Right cardiac atrium (tissue), 5 donors: ENCODE measurements at places on chromosomes 3 and 15. TPM values are rescaled to one million over a fixed set of nuclear protein-coding genes. Genes with fewer than 3 reads are reported as not detected.

The SKOR1 gene
- polyA plus RNA-seq = 0.11 TPM

The OR4M2 gene
- polyA plus RNA-seq = not detected

The CSPG5 gene
- polyA plus RNA-seq = 0.86 TPM

The SEMA5B gene
- 3.3 TPM for polyA plus RNA-seq

The NR2E3 gene
- polyA plus RNA-seq = 0.05 TPM

The CP gene
- polyA plus RNA-seq = 14.5 TPM

The TFRC gene
- polyA plus RNA-seq = 23.4 TPM

The COL6A5 gene
- not detected for polyA plus RNA-seq

The GP9 gene
- not detected for polyA plus RNA-seq

The SCAMP2 gene
- 36.1 TPM for polyA plus RNA-seq

The SH2D7 gene
- polyA plus RNA-seq = 0.02 TPM

The POTEB2 gene
- not detected for polyA plus RNA-seq

The SIDT1 gene
- polyA plus RNA-seq = 0.16 TPM

The CHRFAM7A gene
- polyA plus RNA-seq = 1.3 TPM

The ACTC1 gene
- 12,784 TPM for polyA plus RNA-seq

The SPINK8 gene
- polyA plus RNA-seq = not detected

The COL6A6 gene
- 3.0 TPM for polyA plus RNA-seq

The FBXO40 gene
- 72.1 TPM for polyA plus RNA-seq

The SLC22A13 gene
- 0.09 TPM for polyA plus RNA-seq

The AKAP13 gene
- polyA plus RNA-seq = 104 TPM

The GOLGA6L7 gene
- not detected for polyA plus RNA-seq

The BTLA gene
- polyA plus RNA-seq = 0.09 TPM

The GPR176 gene
- polyA plus RNA-seq = 1.8 TPM

The GRAMD2A gene
- polyA plus RNA-seq = 0.14 TPM

The C3orf70 gene
- 1.7 TPM for polyA plus RNA-seq

The HIGD2B gene
- not detected for polyA plus RNA-seq

The THAP10 gene
- polyA plus RNA-seq = 3.2 TPM

The MCF2L2 gene
- polyA plus RNA-seq = 0.07 TPM

The SLCO3A1 gene
- polyA plus RNA-seq = 42.1 TPM

The TAGLN3 gene
- polyA plus RNA-seq = 0.52 TPM

The PRR20G gene
- not detected for polyA plus RNA-seq

The OSBPL10 gene
- polyA plus RNA-seq = 2.2 TPM
